ENCODE measurements at places on chromosomes 2 and 18. TPM values are rescaled to one million over a fixed set of nuclear protein-coding genes. Genes with fewer than 3 reads are reported as not detected.

PAX3 gene
- 11.1 TPM for polyA plus RNA-seq

DNA sequence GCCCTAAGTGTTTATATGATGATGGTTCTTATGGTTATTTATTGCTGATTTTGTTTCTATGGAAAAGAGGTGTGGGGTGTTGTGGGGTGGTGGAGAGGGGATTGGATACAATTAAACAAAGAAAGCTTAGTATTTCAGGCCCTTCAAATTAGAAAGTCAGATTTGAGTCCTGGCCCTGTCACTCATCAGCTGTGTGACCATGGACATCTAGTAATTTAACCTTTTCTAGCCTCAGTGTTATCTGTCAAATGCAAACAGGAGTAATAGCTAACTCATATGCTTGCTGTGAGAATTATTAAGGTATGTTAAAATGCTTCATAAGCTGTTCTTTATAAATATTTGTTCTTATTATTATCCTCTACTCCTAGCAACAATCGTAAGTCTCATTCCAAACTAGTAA, 2.1 kb upstream of the MEMO1 start:
- no peak for DNase-seq

INO80C gene
- polyA plus RNA-seq: 9.2 TPM

DNA sequence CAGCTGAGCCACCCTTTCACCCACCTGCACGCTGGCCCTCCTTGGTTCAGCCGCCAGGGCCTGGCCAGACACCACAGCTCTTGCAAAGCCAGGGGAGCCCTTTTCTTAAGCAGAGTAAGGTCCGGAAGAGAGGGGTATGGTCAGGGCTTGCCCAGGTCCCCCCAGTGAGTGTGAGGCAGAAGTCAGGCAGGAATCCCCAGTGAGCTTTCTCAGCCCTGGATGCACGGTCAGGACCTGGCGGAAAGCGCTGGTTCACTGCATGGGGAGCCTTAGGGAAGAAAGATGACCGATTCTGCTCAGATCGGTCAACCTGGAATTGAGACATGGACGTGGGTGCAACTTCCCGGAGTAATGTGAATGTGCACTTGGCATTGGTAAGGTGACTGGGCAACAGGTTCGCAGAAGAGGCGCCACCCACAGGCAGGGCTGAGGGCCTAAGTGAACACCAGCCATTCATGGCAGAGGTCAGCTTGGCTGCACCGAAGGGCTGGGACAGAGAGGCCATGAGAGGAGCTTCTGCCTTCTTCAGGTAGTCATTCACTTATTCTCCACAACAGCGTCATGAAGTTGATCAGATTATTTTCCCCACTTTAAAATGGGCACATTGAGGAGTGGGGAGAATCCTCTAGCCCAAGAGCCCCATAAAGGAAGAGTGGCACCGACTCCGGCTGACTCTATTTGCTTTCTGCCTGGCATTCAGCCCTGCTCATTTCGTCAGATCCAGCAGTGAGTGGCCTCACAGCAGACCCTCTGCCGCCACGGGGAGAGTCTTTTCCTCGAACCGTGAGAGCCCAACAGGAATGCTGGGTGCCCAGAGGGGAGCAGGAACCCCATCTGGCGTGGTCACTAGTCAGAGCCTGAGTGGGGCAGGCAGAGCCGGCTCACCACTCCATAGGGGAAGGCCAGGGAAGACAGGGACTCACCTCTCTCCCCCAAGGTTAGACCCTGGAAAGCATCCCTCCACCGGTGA, 35.8 kb downstream of the SCTR start:
- no peak for DNase-seq

GRCh38 chr2:12661489-12661888, 55.2 kb upstream of the TRIB2 start:
- DNase-seq: no peak

- no peak for DNase-seq
Observed at GRCh38 chr2:19785867-19786266, 115.9 kb downstream of the TTC32 start.

GRCh38 chr2:103818176-103818575, 1035.7 kb upstream of the POU3F3 start:
- DNase-seq: no peak

- DNase-seq: no peak
Observed at GRCh38 chr2:208010506-208010905, 14.8 kb downstream of the PLEKHM3 start.

DNA sequence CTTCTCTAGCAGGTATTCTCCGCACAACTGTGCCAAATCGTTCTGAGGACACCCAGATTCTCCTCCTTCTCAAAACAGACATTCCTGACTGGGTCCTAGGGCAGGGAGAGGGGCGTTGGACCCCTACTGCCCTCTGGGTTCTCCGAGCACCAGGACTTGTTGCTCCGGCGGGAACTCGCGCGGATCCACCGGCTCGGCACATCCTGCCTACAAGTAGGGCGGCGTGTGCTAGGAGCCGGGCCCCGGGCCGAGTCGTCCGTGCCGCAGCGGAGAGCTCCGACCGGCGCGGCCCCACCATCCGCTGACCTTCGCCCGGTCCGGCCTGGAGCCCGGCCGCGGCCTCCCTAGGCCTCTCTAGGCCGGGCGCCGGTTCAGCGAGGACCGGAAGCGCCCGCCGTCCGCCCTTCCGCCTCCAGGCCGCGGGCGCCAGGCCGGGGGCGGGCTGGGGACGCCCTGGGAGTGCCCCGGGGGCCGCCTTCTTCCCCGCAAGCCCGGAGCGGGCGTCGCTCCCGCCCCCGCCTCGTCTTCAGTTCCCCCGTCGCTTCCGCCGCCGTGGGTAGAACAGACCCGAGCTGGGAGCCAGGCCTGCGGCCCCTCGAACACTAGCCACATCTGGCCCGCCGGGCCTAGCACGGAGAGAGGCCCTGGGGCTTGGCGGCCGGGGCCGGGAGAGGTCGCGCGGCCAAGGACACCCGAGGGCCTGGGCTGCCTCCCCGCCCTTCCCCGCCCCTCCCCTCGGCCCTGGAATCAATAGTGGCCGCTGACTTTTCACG, 7.6 kb upstream of the ONECUT2 start:
- no peak for DNase-seq

DLX1 gene
- polyA plus RNA-seq: 1.4 TPM

- DNase-seq: no peak
Observed at GRCh38 chr2:24107-24506, 22.2 kb downstream of the FAM110C start.

DNA sequence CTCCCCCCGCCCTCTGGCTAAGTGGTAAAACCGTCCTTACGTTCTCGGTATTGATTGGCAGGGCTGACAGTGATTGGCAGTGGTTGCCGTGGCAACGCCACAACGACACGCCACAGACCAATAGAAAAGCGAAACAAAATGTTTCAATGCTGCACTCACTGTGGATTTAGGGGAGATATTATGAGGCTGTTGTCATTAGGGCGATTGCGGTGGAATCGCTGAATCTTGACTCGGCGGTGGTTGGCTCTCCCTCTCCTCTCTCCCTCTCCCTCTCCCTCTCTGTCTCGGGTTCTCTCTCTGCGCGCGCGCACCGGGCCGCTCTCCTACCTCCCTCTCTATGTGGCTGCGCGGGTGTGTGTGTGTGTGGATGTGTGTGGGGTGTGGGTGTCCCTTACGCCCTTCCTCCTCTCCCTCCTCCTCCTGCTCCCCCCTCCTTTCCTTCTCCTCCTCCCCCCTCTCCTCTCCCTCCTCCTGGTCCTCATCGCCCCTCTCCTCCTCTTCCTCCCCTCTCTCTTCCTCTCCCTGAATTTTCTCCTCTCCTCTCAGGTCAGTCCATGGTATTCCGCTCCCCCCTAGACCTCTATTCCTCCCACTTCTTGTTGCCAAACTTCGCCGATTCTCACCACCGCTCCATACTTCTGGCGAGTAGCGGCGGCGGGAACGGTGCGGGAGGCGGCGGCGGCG, at the start of gene SIX3:
Gene SIX3, plus strand, starts transcription at position 152 of the 684 bp plus-strand sequence. Its CDS starts 403 bp downstream, at position 555.
- DNase-seq: no peak

MATN3 gene
- polyA plus RNA-seq: 0.97 TPM

DNA sequence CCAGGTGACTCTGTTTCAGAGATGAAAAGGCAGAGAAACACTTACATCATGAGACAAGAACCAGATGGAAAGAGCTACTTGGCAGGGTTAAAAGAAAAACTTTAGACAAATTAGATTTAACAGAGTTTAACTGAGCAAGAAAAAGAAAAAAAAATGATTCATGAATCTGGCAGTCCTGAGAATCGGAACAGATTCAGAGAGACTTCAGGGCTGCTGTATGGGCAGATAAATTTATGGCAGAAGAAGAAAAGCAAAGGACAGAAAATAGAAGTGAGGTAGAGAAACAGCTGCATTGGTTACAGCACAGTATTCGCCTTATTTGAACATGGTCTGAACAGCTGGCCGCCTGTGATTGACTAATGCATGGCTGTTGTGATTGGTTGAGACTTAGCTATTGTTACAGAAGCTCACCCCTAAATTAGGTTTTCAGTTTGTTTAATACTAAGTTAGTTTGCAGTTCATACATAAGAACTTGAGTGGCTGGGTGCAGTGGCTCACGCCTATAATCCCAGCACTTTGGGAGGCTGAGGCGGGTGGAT, 43.0 kb upstream of the RHOB start:
- no peak for DNase-seq

DNA sequence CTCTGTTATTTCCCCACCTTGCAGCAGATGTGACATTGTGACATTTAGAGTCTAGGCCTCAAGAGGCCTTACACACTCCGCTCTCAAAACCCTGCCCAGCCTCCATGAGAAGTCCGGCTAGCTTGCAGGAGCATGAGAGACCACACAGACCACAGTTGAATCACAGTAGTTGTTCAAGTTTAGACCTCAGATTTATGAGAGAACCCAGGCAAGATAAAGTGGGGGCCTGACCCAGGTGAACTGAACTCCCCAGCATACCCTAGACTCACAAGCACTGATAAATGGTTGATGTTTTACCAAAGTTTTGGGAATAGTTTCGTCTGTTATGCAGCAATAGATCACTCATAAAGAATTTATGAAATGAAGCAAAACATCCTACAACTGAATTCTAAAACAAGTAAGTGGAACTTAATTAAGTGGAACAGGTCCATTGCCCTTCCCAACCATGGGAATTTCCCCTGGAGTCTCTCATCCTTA, 4.7 kb upstream of the STAT1 start:
- no peak for DNase-seq

- DNase-seq: no peak
Observed at GRCh38 chr2:228839421-228839876, 431.6 kb downstream of the PID1 start.

CRIM1 gene
- 729 TPM for polyA plus RNA-seq

DNA sequence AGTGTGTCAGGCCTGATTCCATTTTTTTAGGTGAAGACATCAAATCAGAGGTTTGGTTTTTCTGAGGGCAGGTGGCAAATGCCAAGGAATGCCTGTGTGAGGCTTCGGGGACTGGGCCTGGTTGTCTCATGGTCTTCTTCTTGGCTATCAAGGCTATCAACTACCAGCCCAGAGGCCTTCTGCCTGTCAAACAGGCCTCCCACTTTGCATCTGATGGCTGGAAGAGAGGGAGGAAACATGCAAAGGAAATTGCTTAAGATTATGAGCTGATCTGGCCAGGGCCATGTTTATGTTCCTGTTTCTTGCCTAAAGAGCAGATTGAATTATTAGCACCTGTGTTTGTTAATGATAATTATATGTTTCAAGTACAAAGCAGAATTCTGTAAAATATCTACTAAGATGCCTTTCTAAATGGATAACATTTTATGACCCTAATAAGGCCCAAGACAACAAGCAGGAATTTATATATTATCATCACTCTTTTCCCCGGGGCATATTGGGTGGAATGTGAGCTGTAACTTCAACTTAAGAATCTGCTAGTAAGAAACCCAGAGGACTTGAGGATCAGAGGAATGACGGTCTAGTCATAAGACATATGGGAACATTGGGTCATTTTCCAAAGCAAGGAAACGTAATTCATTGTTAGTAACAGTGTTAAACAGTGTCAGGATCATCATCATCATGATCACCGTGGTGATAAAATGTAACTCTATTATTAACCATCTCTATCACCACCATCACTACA, 123.2 kb downstream of the LYPD6B start:
- DNase-seq: peak; percentile 27

Measured in BJ (cell line).